Activated T-helper 1 cell treated with anti-CD3 and anti-CD28 coated beads, Interleukin-2, amount 50 U/mL, for 16 hours (primary cell): ENCODE measurements at places on chromosomes 6 and 20.

GRCh38 chr20:25227317-25227831, 20.5 kb upstream of the PYGB start:
- no peak for DNase-seq

DNA sequence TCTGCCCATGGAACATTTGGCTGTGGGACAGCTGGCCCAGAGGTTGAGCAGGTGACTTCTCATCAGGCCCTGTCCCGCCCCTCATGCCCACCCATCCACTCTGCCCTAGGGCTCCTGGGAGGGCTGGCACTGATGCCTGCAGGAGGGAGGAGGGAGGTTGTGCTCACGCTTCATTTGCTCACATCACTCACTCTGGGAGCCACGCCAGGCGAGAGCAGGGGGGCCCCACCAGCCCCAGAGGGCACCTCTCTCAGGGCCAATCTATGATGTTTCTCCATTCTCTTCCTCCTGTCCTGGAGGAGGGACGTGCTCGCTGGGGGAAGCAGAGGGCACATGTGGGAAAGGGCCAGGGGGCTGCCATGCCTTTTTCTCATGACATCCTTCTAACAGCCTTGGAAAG, 10.9 kb upstream of the GLP1R start:
- DNase-seq = no peak

GRCh38 chr6:37620519-37620918, 77.2 kb downstream of the MDGA1 start:
- no peak for DNase-seq

- DNase-seq = peak; percentile 55
Measured at GRCh38 chr6:135183002-135183531, 2.0 kb downstream of the MYB start.

DNA sequence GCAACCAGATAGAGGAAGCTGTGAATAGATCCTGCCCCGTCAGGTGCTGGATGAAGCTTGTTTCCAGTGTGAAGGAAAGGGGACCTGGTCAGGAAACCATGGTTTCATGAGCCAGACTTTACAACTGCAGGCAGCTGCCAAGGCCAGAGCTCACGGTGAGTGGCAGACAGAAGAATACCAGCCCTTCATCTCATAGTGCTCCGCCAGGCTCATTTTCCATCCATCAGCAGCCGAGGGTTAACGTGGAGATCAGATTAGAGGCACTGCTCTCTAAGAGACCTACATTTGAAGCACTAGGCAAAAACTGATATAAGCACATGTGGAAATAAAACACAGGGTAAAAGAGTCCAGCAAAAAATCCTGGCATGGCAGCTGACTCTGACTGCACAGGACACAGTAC, 172.4 kb downstream of the CD24 start:
- DNase-seq = no peak

GRCh38 chr20:35788796-35789195, 17.0 kb downstream of the PHF20 start:
- no peak for DNase-seq

GRCh38 chr6:98529364-98529763, 305.0 kb upstream of the POU3F2 start:
- DNase-seq = no peak

DNA sequence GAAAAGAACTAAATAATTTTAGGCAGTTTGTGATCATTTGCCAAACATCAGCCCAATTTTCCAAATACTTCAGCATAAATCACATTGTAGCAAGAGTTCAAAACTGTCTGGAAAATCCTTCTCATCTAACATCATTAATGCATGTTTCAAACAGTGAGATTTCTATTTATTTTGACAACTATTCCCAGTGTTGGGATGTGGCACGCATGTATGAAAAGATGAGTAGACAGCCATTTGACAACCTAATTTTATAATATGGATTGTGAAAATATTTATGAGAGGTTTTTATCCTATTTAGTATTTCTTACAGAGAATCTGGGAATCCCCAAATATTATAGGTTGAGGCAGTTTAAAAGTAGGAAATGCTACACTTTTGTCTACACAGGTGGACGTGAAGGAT, 357.6 kb upstream of the ARID1B start:
- DNase-seq = no peak

DNA sequence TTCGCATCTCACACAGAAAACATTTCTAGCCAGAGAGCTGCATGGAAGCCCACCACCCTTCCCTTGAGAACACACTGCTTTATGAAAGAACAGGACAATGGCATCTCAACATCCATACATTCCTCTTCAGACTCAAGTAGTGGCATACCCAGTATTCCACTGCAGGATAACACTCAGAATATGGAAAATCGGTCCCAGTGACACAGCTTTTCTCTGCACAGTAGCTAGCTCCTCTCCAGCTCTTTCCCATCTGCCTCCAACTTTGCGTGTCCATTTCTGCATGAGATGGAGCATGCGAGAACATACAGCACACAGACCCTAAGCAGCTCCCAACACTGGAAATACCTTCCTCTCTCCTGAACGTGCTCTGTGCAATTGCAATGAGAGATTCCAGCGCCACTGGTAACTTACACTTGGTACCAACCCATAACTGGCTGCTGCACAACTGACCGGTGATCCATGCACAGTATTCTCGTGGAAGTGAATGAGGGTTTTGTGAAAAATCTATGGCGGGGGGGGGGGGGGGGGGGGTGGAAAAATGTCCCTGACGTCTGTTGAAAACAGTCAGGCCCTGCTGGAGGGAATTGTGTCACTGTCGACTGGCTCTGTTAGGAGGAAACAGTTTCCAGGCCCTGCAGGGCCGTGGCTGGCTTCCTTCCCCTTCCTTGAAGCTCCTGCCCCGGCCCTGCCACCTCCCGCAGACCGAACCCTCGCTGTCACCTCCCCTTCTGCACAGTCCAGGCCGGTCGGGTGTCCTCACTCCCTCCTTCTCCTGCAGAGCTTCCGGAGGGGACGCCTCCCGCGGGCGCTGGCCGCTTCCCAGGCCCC, 265.9 kb upstream of the QKI start:
- no peak for DNase-seq

DNA sequence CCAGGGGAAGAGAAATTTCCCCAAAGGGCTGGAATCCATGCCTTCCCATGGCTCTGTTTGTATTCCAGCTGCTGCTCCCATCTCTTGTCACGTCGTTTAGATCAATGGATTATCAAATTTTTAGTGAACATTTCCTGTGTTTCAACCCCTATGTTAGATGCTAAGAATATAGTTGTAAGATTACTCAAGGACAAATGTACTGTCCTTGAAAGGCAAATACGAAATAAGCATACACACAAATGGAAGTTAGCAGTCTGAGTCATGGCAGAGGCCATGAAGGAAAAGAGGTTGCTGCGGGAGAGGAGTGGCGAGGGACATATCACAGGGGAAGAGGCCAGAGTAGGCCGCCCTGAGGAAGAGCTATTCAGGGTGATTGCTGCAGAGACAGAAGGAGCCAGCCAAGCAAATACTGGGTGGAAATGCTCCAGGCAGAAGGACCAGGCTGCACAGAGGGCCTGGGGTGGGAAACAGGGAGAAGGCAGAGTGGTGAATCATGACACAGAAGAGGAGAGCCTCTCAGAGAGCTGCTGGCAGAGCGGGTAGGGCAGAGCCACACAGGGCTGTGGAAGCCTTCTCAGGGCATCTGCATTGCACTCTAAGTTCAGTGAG, 219.2 kb upstream of the LRFN2 start:
- no peak for DNase-seq

- no peak for DNase-seq
Measured at GRCh38 chr6:14606353-14606752, 488.8 kb downstream of the CD83 start.

GRCh38 chr20:11626551-11626950, 291.1 kb upstream of the BTBD3 start:
- DNase-seq = no peak

GRCh38 chr20:2451422-2451821, 19.2 kb downstream of the SNRPB start:
- DNase-seq = no peak

DNA sequence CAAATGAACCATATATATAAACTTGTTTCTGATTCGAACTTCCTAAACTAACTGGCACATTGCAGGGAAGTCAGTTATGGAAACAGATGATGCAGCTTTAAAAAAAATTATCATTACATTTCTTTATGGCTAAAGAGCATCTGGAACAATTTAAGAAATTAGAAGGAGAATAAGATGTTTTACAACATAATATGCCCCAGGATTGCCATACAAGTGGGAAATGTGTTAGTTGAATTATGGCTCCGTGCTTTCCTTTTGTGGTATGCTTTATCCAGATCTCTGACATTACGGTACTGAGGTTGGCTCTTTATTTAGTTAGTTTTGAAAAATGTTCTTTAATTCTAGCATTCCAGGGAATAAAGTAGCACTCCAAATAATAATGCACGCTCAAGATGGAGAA, 343.0 kb upstream of the ZFP64 start:
- DNase-seq = no peak

- DNase-seq = no peak
Measured at GRCh38 chr20:20568604-20569205, 143.7 kb downstream of the RALGAPA2 start.

GRCh38 chr6:34468378-34468892, 2.6 kb downstream of the PACSIN1 start:
- DNase-seq = no peak

DNA sequence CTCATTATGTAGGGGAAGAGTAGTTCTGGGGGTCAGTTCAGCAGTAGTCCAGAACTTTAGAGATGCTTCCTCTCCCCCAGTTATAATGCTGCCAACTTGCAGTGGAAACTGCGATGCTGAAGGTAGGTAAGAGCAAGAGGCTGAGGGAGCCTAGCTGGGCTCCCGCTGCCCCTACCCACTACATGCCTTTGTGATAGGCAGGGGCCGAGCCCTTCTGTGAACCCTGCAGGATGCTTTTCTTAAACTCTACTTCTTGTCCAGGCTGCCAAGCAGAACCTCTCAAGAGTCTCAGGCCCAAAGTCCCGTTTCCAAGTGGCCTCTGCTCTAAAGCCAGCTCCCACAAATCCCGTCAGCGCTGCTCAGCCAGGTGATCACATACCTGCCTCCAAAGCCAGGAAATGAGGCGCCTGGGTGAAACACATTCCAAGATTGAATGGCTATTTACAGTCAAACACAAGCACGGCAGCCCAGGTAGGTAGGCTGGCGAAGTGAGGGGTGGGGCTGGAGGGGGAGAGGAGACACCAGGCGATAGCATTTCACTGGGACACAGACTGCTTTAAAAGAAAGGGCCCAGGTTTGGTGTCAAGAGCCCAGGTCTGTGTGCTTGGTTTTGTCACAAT, 150.7 kb downstream of the CD24 start:
- no peak for DNase-seq

DNA sequence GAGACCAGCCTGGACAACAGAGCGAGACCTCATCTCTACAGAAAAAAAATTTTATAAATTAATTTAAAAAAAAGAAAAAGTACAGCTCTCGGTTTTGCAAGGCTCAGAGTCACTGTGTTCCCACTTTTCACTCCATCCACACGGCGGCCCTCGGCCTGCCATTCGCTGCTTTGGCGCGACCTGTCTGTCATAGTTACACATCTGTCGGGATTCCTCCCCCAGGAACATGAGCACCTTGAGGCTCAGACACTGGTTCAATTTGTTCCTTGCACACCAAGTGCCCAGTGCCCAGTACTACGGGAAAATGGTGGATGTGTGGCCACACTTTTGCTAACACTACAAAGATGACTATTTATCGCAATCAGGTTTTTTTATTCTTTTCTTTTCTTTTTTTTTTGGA, 8.4 kb downstream of the CTSZ start:
- DNase-seq = no peak

- DNase-seq = no peak
Measured at GRCh38 chr6:42627044-42627443, 63.2 kb downstream of the UBR2 start.

DNA sequence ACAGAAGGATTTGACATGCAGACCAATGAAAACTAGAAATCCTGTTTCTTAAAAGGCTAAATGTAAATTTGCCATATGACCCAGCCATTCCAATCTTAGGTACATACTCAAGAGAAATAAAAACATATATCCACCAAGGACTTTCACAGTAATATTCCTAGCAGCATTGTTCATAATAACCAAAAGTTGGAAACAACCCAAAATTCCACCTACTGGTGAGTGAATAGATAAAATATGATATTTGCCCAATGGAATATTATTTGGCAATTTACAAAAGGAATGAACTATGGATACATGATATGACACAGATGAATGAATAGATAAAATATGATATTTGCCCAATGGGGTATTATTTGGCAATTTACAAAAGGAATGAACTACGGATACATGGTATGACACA, 22.7 kb downstream of the MTCL3 start:
- no peak for DNase-seq

- DNase-seq = no peak
Measured at GRCh38 chr20:59177266-59178250, 13.9 kb downstream of the ZNF831 start.

DNA sequence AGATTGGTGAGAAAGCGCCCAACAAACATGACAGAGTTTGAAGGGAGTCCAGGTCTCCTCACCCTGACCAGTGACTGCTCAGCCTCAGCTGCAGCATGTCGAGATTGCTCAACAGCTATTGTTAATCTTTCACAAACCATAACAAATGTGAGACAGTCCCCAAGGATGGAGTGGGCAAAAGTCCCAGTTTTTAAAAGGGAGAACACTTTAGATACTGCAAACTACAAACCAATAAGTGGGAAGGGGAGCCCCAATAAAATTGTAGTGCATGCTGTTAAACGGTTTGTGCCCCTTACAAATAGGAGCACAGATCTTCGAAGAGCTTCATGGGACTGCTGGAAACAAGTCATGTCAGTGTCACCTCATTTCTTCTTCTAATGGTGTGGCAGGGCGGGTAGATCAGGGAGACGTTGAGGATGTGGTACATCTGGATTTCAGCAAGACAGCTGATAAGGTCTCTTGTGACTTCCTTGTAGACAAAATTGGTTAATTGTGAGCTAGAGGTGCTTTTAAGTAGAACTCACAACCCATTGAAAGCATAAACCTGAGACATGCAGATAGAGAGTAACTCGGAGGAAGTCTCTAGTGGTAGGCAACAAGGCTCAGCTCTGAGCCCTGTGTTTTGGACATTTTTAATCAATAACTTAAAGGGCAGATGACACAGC, 134.0 kb upstream of the ARMC2 start:
- no peak for DNase-seq

DNA sequence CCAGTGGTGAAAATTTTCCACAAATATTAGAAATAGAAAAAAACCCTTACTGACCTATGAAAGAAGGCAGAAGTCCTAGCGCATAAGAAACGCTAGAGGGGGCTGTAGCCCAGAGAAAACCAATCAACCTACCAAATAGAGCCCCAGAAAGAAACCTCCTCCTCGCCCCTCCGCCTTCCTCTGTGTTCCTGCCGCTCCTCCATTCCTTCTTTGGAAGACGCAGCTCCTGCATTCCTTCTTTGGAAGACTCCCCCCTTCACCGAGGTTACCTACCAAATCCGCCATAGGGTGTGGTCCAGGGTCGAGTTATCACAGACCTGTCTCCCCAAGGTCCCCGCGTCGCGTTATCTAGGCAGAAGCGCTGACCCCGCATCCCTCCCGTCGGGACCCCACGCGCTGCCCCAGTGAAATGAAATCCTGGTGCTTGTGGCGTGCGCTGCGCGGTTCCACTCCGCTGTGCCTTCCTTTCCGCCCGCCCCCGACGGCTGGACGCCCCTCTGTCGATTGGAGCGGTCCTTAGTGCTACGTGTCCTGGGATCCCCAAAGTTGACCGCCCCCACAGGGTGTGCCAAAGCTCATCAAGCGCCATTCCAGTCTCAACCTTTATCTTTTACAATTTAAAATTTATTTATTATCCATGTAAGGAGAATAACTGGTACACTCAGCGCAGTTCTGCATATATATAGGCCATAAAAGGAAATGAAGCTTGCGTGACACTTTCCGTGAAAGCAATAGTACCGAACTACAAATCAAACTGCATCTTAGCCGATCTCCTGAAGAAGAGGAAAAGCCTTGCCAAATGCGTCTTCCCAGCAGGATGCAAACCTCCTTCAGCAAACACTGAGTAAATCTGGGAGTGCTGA, 13.0 kb downstream of the RPP21 start:
- DNase-seq = no peak
